ENCODE measurements at places on chromosomes 5 and 9.
A peak's percentile ranks its signal among the peaks of the same experiment; 100 is the strongest.

- DNase-seq: no peak
Observed at GRCh38 chr9:125484350-125485282, 222.4 kb downstream of the MAPKAP1 start.

DNA sequence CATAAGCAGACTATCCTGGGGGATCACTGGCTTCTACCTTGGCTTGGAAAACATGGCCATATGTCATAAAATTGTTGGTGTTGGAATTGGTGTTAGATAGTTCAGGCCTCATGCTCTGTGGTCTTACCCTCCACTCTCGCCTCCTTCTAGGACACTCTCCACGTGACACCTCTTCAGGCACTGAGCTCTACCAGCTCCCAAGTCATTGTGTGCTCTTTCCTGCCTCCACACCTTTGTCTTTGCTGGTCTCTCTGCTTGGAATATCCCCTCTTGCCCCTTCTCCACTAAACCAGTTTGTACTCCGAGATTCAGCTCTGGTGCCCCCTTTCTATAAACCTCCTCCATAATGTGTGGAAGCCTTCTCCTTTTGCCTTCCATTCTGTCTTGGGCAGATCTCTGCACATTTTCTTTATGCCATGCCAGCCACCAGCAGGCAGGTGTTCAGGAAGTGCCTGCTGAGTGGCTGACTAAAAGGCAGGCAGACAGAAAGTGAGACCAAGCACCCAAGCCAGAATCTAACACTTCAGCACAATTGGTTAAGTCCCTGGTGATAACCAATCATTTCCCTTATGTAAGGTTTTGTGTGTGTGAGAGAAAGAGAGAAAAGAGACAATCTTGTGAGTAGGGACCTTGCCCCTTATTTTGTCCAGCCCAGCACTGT, 37.7 kb downstream of the SAR1B start:
- DNase-seq: no peak

GRCh38 chr5:95424526-95424925, 33.4 kb downstream of the FAM81B start:
- DNase-seq: no peak

GRCh38 chr9:127196826-127197145, 67.8 kb upstream of the GARNL3 start:
- DNase-seq: peak; percentile 49

DNA sequence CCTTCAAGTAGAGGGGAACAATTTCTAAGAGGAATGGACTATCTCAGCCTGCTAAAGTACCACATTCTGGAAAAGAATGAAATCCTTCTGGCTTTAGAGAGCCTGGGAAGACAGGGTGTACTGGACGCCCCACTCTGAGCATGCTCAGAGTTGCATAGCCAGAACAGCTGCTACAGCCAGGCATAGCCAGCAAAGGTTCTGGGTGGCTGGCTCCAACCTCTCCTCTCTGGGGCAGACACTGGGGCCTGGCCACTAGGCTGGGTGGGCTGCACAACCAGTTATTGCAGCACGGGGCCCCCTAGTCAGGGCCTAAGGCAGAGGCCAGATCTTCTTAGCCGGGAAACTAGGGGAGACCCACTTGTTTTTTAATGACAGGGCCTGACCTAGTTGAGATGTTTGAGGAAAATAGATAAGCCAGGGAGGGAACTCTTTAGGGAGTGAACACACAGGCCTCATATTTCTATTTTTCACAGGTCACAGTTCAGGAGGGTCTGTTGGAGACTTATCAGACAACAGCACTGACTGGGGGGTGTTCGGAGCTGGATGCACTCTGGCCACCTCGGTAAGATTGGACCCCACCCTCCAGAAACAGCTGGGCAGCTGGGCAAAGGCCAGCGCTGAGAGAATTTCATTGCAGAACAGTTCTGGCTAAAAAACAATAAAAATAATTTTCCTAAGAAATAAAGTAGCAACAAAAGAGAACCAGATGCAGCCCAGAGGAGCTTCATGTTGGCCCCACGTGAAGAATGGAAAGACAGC, 142.9 kb downstream of the LPAR1 start:
- DNase-seq: no peak

DNA sequence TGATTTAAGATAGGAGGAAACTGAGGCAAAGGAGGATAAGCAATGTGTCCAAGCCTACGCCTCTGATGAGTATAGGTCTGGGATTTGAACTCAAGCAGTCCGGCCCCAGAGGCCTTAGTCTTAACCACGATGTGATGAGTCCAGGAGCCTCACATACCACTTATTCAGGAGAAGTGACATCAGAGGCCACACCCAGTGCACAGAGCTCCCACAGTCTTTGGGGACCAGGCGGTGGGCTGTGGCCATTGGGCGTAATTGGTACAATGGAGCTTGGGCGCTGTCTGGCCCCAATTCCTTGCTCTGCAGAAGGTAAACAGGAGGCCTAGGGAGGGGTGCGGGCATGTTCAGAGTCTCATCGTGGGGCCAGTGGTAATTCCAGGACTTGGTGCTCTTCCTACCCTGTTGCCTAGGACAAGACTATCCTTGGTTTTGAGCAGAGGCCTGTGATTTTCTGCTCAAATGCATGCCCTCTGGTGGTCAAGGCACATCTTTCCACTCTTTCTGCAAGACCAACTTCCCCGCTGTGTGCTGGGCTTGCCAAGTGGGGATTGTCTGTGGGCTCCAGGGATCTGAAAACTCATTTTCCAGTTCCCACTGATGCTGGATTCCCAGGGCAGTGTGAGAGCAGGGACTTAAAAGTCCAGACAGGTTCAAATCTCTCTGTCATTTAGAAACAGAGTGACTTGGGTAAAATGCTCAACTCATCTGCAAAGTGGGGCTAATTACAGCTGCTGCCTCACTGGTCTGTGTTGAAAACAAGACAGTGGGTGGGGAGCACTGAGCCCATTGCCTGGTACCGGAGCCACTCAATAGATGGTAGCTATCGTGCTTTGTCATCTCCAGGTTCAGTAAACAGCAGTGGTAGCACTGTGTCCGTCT, 15.8 kb downstream of the NDST1 start:
- DNase-seq: peak; percentile 75

- DNase-seq: no peak
Observed at GRCh38 chr5:35281613-35282012, 51.3 kb upstream of the PRLR start.

- no peak for DNase-seq
Observed at GRCh38 chr5:21834863-21835262, 1018.3 kb downstream of the CDH12 start.

GRCh38 chr5:142506756-142507155, 179.1 kb downstream of the FGF1 start:
- DNase-seq: no peak

DNA sequence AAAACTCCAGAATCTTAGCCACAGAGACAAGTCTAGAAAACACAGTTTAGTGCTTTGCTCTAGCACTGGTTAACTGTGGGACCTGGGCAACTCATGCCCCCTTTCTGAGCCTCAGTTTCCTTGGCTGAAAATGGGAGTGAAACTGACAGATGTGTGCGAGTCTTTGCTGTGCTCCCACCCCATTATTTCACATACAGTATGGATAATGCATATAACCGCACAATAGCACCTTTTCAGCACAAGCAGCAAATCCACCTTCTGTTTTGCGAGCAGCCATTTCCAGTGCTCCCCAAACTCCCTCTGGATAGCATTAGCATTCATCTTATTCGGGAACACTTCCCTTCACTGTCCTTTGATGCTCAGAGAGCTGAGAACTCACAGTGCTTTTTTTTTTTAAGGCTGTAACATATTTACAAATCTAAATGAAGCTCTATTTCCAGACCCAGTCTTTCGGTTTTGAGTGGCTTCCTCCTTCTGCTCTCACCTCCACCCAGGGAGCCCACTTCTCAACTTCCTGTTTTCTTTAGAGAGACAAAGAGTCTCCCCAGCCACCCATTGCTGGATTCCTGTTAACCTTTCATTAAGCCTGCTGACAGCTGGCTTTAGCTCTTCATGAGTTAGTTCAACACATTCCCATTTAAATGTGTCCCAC, 49.2 kb downstream of the TIMD4 start:
- DNase-seq: no peak

GRCh38 chr5:122915717-122916461, 70.5 kb downstream of the SNX24 start:
- DNase-seq: no peak

- no peak for DNase-seq
Observed at GRCh38 chr5:96716007-96716406, 53.8 kb downstream of the CAST start.

- DNase-seq: peak; percentile 75
Observed at GRCh38 chr9:136339173-136339957, 12.0 kb downstream of the GPSM1 start.

DNA sequence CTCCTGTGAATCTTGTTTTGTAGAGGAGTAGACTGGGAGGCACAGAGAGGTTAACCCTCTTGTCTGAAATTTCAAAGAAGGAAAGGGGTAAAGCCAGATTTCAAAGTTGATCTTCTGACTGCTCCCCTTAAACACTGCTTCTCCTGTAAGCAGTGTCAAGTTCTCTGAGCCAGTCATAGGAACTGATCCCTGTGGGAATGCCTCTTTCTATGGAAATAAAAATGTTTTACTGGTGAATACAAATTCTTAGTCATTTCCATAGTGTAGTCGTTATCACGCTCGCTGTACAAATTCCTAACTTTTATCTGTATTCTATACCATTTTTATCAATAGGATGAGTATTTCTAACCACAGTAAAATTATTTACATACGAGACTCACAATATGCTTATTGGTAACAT, 66.3 kb upstream of the PRRC1 start:
- no peak for DNase-seq
